Lower lobe of right lung (tissue), 2 donors: ENCODE measurements at places on chromosomes 7 and 10. TPM values are rescaled to one million over a fixed set of nuclear protein-coding genes. Genes with fewer than 3 reads are reported as not detected.

- H3K4me1 ChIP-seq = peaks cover 5% of the 10 kb centered on the region
- H3K36me3 ChIP-seq = no peaks in the 10 kb centered on the region
Measured at GRCh38 chr10:24962995-24963394, 10.6 kb upstream of the PRTFDC1 start.

DNA sequence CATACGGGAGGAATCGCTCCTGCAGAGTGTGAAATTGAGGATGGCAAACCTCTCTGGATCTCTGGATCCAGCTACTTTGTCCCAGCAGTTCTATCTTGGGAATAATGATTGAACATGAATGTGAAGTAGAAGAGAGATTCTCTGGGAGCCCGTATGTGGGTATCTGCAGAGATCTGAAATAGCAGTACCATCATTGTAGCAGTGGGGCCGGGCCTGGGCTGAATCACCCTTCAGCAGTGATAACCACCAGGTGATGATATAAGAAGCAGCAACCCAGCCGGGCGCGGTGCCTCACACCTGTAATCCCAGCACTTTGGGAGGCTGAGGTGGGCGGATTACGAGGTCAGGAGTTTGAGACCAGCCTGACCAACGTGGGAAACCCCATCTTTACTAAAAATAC lies 51.9 kb downstream of the SKIDA1 start:
- no peaks in the 10 kb centered on the region for H3K27me3 ChIP-seq
- H3K4me1 ChIP-seq = no peaks in the 10 kb centered on the region
- H3K4me3 ChIP-seq = no peak overlapping the region
- DNase-seq = no peak
- H3K27ac ChIP-seq = no peak overlapping the region

GRCh38 chr10:6756716-6757115 lies 176.6 kb upstream of the PRKCQ start:
- no peaks in the 10 kb centered on the region for H3K36me3 ChIP-seq
- H3K4me1 ChIP-seq = no peaks in the 10 kb centered on the region
- no peak overlapping the region for H3K27ac ChIP-seq
- peaks cover 11% of the 10 kb centered on the region for H3K27me3 ChIP-seq
- no peak overlapping the region for H3K4me3 ChIP-seq

GRCh38 chr10:33965795-33966581 lies 631.5 kb upstream of the NRP1 start:
- H3K27ac ChIP-seq = no peak overlapping the region
- DNase-seq = no peak
- no peaks in the 10 kb centered on the region for H3K4me1 ChIP-seq
- H3K27me3 ChIP-seq = no peaks in the 10 kb centered on the region
- H3K36me3 ChIP-seq = no peaks in the 10 kb centered on the region

GRCh38 chr10:131269776-131270460 lies 41.6 kb downstream of the TCERG1L start:
- no peaks in the 10 kb centered on the region for H3K36me3 ChIP-seq
- H3K4me1 ChIP-seq = no peaks in the 10 kb centered on the region
- no peak overlapping the region for H3K4me3 ChIP-seq
- H3K27me3 ChIP-seq = peaks cover 9% of the 10 kb centered on the region

- no peak overlapping the region for H3K4me3 ChIP-seq
- H3K36me3 ChIP-seq = peaks cover 15% of the 10 kb centered on the region
- DNase-seq = no peak
- H3K27ac ChIP-seq = no peak overlapping the region
Measured at GRCh38 chr7:5681979-5682546, 99.4 kb downstream of the RNF216 start.

DNA sequence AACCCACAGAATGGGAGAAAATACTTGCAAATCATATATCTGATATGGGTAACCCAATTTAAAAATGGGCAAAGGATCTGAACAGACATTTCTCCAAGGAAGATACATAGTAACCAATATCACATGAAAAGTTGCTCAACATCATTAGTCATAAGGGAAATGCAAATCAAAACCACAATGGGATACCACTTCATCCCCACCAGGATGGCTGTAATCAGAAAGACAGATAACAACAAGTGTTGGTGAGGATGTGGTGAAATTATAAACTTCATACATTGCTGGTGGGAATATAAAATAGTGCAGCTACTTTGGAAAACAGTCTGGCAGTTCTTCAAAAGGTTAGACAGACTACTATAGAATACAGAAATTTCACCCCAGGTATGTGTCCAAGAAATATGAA lies 19.3 kb downstream of the AOC1 start:
- no peaks in the 10 kb centered on the region for H3K36me3 ChIP-seq
- no peak overlapping the region for H3K27ac ChIP-seq
- no peaks in the 10 kb centered on the region for H3K27me3 ChIP-seq
- H3K4me3 ChIP-seq = no peak overlapping the region

GRCh38 chr10:8037199-8037801 lies 17.2 kb upstream of the GATA3 start:
- peaks cover 18% of the 10 kb centered on the region for H3K4me1 ChIP-seq
- DNase-seq = no peak
- no peaks in the 10 kb centered on the region for H3K36me3 ChIP-seq
- peaks cover 98% of the 10 kb centered on the region for H3K27me3 ChIP-seq

- DNase-seq = no peak
- peaks cover 96% of the 10 kb centered on the region for H3K36me3 ChIP-seq
- H3K4me1 ChIP-seq = no peaks in the 10 kb centered on the region
- no peak overlapping the region for H3K4me3 ChIP-seq
Measured at GRCh38 chr10:86461963-86462804, 59.4 kb downstream of the WAPL start.

- no peak overlapping the region for H3K27ac ChIP-seq
- DNase-seq = no peak
- no peak overlapping the region for H3K4me3 ChIP-seq
Measured at GRCh38 chr7:50436133-50436806, 13.9 kb downstream of the FIGNL1 start.

- no peak for DNase-seq
- H3K4me1 ChIP-seq = peaks cover 17% of the 10 kb centered on the region
- H3K36me3 ChIP-seq = peaks cover 22% of the 10 kb centered on the region
Measured at GRCh38 chr7:47951374-47951773, 3.1 kb upstream of the PKD1L1 start.

GRCh38 chr7:125355899-125356298 lies 426.3 kb upstream of the POT1 start:
- no peak for DNase-seq

The ACBD7 gene
- not detected for total RNA-seq
